Central memory CD4-positive, alpha-beta T cell (primary cell): ENCODE measurements at places on chromosomes 1 and 21.

DNA sequence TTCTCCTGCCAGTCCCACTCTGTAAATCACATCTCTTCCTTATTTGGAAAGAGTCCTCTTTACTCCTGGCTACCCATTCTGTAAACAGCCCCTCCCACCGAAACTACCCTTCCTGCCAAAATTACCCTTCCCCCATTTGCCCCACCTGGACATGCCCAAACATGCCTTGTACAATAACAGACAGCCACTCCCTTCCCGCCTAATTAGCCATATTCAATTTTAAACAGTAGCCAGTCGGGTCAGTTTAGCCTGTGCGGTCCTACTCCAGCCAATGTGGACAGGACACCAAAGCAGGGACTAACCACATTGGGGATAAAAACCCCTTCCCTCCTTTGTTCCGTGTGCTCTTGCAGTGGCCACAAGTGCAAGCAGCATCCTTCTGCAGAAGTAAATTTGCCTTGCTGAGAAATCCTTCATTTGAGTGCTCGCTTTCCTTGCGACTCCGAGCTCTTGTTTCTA, 56.3 kb upstream of the MAP10 start:
- no peak for DNase-seq

DNA sequence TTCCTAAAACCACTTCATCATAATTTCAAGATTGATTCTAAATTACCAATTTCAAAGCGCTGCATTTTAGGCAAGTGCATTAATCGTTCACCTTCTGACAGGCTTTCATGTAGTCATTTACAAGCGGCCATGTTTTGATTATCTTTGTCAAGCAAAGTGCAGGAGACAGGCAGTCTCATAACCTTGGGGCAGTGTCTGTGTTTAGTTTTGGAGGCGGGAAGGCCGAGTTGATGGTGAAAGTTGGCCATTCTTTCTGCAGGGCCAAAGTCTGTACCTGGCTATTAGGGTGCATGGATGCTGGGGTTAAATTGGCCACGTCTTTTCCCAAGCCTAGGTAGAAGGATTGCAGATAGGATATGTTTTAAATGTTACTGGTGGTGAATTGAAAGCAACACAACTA, 2.9 kb downstream of the AGPAT3 start:
- DNase-seq = no peak

GRCh38 chr1:209484429-209484828, 99.1 kb upstream of the CAMK1G start:
- DNase-seq = no peak

GRCh38 chr21:21731626-21732025, 733.4 kb downstream of the NCAM2 start:
- DNase-seq = no peak

GRCh38 chr21:39650306-39650705, 37.6 kb downstream of the B3GALT5 start:
- DNase-seq = no peak

- DNase-seq = no peak
Measured at GRCh38 chr1:160127865-160128523, 12.4 kb downstream of the ATP1A2 start.

GRCh38 chr1:200306944-200307754, 102.7 kb downstream of the ZNF281 start:
- peak; percentile 19 for DNase-seq

DNA sequence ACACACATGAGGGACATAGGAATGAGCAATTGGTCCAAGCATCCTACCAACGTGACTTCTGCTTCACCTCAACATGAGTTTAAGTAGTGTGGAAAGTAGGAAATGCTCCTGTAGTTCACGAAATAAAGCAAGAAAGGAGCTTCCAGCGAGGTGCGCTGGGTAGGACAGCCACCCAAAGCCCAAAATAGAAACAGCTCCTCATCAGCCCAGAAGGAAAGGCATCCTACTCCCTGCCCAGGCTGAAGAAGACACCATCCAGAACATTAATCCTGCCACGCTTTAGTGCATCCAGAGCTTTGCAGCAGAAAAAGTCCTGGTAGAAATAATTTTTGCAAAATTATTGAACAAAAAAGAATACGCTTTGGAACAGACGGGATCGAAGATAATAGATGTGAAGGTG, 25.9 kb downstream of the CCDC185 start:
- no peak for DNase-seq

- DNase-seq = no peak
Measured at GRCh38 chr1:64875101-64875500, 91.2 kb downstream of the JAK1 start.

DNA sequence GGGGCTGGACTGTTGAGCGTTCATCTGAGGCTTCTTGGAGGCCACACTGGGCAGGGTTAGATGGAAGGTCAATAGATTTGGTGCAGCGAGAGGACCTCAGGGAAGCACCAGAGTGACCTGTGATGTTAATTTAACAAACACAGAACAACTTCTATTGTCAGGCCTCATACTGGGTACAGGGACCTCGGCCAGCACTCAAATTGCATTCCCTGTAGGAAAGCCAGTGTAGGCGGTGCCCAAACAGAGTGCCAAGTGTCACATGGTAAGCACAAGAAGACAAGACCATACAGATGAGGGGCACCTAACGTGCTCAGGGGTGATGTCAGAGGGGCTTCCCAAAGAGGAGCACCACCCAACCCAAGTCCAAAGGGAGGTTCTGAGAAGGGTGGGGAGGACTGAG, 1.3 kb downstream of the TMEM269 start:
- DNase-seq = no peak

GRCh38 chr1:82015444-82015843, 214.7 kb downstream of the ADGRL2 start:
- no peak for DNase-seq

DNA sequence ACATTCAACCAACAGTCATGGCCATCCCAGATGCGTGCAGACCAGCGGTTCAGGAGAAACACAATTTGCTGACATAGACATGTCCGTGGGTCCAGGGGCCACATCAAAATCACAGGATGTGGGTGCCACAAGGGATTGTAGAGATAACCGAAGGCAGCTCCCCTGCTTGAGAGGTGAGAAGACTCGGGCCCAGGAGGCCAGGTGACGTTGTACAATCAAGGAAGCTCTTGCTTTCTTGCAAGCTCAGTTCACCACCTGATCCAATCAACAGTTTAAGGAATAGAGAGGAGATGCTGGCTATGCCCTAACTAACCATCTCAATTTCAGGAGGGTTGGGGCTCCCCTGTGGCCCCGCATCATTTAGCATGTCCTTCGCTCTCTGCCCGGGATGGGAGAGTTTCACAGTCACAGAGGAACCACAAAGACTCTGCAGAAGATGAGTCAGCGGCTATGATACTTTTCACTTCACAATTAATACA, 19.5 kb downstream of the UBASH3A start:
- peak; percentile 43 for DNase-seq

GRCh38 chr1:99560207-99561040, 85.5 kb upstream of the PALMD start:
- DNase-seq = no peak

DNA sequence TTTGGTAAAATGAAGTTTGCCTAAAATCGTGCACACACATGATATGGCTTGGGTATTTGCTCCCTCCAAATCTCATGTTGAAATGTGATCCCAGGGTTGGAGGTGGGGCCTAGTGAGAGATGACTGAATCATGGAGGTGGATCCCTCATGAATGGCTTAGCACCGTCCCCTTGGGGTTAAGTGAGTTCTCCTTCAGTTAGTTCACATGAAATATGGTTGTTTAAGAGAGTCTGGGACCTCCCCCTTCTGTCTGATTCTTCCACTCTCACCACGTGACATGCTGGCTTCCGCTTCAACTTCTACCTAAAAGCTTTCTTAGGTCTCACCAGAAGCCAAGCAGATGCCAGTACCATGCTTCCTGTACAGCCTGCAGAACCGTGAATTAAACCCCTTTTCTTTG, 58.4 kb downstream of the SIPA1L2 start:
- no peak for DNase-seq

DNA sequence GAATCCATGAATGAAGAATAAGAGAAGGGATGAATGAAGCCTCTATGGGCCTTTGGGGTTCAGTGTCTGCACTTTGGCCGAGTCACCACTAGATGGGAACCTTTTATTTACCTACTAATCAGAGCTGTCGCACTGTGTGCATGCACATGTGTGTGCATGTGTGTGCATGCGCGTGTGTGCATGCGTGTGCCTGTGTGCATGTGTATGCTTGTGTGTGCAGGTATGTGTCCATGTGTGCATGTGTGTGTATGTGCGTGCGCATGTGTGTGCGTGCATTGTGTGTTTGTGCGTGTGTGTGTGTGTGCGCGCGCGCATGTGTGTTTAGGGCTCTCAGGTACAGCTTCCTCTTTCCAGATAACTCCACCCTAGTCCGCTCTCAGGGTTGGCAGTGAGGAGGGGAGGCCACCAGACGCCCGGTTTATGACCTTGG, 20.4 kb upstream of the UBXN10 start:
- DNase-seq = no peak

- DNase-seq = no peak
Measured at GRCh38 chr1:53297195-53297594, 30.7 kb downstream of the LRP8 start.

- no peak for DNase-seq
Measured at GRCh38 chr1:22953057-22953739, 19.5 kb downstream of the LACTBL1 start.
